Stimulated activated CD8-positive, alpha-beta memory T cell treated with anti-CD3 and anti-CD28 coated beads, Interleukin-15, amount 100 ng/mL, for 48 hours (primary cell): ENCODE measurements at places on chromosomes 5 and 9.

- no peak for DNase-seq
Observed at GRCh38 chr9:19698960-19699359, 89.9 kb downstream of the SLC24A2 start.

- DNase-seq = no peak
Observed at GRCh38 chr9:73583576-73583975, 431.9 kb downstream of the ANXA1 start.

- no peak for DNase-seq
Observed at GRCh38 chr9:89985068-89985467, 380.3 kb downstream of the GADD45G start.

DNA sequence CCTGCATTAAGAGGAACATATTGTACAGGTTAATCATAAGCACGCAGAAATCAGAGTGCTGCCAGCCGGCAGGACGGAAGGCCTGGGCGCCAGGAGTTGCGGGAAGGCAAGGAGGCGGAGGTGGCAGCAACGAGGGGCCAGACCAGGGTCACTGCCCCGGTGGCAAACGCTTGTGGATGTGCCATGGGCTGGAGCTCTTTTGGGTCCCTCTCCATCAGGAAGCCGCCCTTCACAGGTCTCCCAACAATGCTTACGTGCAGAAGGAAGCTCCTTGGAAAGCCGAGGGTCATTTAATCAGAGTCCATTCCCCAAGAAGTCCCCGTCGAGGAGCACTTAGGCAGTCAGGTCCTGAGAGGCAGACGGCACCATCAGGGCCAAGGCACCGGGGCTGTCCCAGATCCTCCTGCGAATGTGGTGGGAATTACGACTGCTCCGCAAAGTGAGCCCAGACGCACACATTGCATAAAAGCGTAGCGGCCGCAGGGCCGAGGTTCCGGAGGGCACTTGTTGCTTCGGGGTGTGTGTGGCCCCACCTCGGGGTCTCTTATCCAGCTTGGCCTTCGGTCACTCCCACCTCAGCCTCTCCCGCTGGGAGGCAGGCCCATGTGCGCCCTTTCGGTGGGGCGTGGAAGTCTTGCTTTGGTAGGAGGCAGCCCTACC, 20.5 kb downstream of the MRPL36 start:
- DNase-seq = no peak

GRCh38 chr5:176364765-176365350, 429 bp upstream of the ARL10 start:
- no peak for DNase-seq

DNA sequence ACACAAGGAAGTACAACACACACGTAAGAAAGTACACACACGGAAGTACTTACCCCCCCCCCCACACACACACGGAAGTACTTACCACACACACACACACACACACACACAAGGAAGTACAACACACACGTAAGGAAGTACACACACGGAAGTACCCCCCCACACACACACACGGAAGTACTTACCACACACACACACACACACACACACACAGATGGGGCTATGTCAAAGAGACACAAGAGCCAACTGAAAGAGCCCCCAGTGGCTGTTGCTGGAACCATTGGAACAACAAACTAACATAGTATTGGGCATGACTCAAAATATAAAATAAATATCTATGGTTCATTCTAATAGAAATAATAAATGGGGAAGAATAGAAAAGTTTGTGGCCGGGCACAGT, 4.9 kb upstream of the MAPK9 start:
- DNase-seq = no peak

DNA sequence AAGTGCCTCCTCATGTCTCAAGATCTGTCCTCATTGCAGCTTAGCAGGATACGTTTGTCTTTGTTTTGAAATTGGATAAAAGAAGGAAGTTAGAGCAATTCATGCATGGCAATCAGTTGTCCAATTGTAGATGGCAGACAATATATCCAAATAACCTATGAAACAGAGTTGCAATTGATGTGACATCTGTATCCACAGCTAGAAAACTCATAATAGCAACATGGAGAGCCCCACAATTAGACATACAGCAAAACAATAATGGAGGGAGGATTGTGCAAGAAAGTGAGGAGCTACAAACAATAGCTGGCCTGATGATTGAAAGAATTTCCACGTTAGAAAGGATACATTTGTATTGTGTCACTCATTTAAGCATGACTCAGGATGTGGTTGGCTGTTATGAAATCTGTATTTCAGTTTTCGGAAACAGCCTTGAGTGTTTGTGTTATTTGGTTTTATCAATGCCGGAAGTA, 132.0 kb downstream of the FAM174A start:
- DNase-seq = no peak

DNA sequence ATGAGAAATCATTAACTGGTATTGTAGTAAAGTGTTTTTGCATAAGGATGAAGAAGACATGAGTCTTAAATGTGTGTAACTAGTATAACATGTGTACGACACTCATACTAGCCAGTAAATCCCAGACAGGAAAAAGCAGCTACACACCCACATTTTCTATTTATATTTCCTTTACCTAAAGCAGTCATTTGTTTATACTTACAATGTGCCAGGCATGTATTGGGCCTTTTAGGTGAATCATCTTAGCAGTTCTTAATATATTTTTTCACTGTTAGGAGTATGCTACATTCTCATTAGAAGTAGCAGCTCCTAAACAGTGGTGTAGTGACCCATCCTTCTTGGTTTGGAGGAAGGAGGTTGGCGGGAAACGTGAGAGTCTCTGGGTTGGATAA, 55.8 kb upstream of the TMC1 start:
- no peak for DNase-seq

DNA sequence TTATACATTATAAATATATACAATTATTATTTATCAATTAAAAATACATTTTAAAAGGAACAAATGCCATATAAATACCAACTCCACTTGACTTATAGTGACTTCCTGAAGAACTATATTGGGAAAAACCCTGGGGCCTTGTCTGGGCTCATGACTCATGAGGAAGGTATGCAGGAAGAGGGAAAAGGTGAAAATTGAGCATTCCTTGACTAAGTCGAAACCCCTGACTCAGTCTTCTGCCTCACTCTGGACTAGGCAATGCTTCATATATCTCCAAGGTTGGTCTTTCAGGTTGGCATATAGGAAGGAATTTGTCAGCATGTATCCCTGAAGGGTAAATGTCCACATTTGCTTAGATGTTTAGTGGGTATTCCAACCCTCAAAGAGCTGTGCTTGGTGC, 78.5 kb downstream of the SH3TC2 start:
- DNase-seq = no peak
